Myometrial cell (primary cell): ENCODE measurements at places on chromosomes 4 and X. TPM values are rescaled to one million over a fixed set of nuclear protein-coding genes. Genes with fewer than 3 reads are reported as not detected.

The CSN1S1 gene
- total RNA-seq, result not detected in 2 replicates

The IQCM gene
- not detected in 2 replicates for total RNA-seq

The GAGE12H gene
- total RNA-seq, result not detected in 2 replicates

The GAGE1 gene
- not detected in 2 replicates for total RNA-seq

The P2RY10 gene
- total RNA-seq, result not detected in 2 replicates

The TRO gene
- 5.8 and 20.7 TPM in 2 replicates for total RNA-seq

The SSX1 gene
- total RNA-seq, result not detected in 2 replicates

The POU4F2 gene
- total RNA-seq, result not detected in 2 replicates

The CT47A7 gene
- total RNA-seq, result not detected in 2 replicates

The DKK2 gene
- not detected in 2 replicates for total RNA-seq

The TEX13C gene
- total RNA-seq, result not detected in 2 replicates

The P2RY4 gene
- total RNA-seq, result not detected in 2 replicates

The DKC1 gene
- 18.2 and 25.7 TPM in 2 replicates for total RNA-seq

The GNRHR gene
- total RNA-seq, result not detected in 2 replicates

The KANTR gene
- total RNA-seq, result 3.2 and 3.5 TPM in 2 replicates

The STBD1 gene
- 3.7 and 4.3 TPM in 2 replicates for total RNA-seq

The NEUROG2 gene
- not detected in 2 replicates for total RNA-seq

The HSFX1 gene
- 0.18 and 0.86 TPM in 2 replicates for total RNA-seq

The CLDN2 gene
- total RNA-seq, result under 0.01 TPM in 1 of 2 replicates, not detected in the other

The CACNA1F gene
- total RNA-seq, result not detected in 2 replicates

The RWDD4 gene
- 20.2 and 23.7 TPM in 2 replicates for total RNA-seq

The NHSL2 gene
- 2.8 and 2.9 TPM in 2 replicates for total RNA-seq

The NDNF gene
- total RNA-seq, result not detected in 2 replicates

The VCX3A gene
- not detected in 2 replicates for total RNA-seq

The FABP2 gene
- not detected in 2 replicates for total RNA-seq

The TEX11 gene
- total RNA-seq, result not detected in 2 replicates

The TASL gene
- total RNA-seq, result not detected in 2 replicates

The TACR3 gene
- total RNA-seq, result not detected in 2 replicates

The EXOC1 gene
- total RNA-seq, result 24.8 and 28.9 TPM in 2 replicates

The ITM2A gene
- not detected in 2 replicates for total RNA-seq

The TBC1D9 gene
- total RNA-seq, result 12.7 and 16.1 TPM in 2 replicates

The SMIM10 gene
- 6.1 and 10.5 TPM in 2 replicates for total RNA-seq

The BST1 gene
- 4.9 and 8.9 TPM in 2 replicates for total RNA-seq

The PPP4R3C gene
- total RNA-seq, result not detected in 2 replicates

The GRIA3 gene
- total RNA-seq, result 1.1 TPM in 1 of 2 replicates, not detected in the other

The MMRN1 gene
- not detected in 2 replicates for total RNA-seq

The SOWAHD gene
- not detected in 2 replicates for total RNA-seq

The FGFR3 gene
- total RNA-seq, result 0.29 and 0.89 TPM in 2 replicates

The RAB41 gene
- total RNA-seq, result not detected in 2 replicates

The MAGEC3 gene
- not detected in 2 replicates for total RNA-seq

The HTN1 gene
- not detected in 2 replicates for total RNA-seq

The STK26 gene
- total RNA-seq, result 20.8 and 28.7 TPM in 2 replicates

The LRIT3 gene
- not detected in 2 replicates for total RNA-seq

The CXCL8 gene
- 6.4 and 9.5 TPM in 2 replicates for total RNA-seq

The PAGE2 gene
- total RNA-seq, result not detected in 2 replicates
